Pancreas (tissue), 10 donors: ENCODE measurements at places on chromosomes 6 and 20. TPM values are rescaled to one million over a fixed set of nuclear protein-coding genes. Genes with fewer than 3 reads are reported as not detected.

GRCh38 chr6:19837511-19838441 lies 606 bp downstream of the ID4 start:
- no peaks in the 10 kb centered on the region for H3K27me3 ChIP-seq
- H3K4me1 ChIP-seq = peaks cover 3% of the 10 kb centered on the region
- no peaks in the 10 kb centered on the region for H3K36me3 ChIP-seq
- H3K27ac ChIP-seq = peak overlapping the region; percentile 68

DNA sequence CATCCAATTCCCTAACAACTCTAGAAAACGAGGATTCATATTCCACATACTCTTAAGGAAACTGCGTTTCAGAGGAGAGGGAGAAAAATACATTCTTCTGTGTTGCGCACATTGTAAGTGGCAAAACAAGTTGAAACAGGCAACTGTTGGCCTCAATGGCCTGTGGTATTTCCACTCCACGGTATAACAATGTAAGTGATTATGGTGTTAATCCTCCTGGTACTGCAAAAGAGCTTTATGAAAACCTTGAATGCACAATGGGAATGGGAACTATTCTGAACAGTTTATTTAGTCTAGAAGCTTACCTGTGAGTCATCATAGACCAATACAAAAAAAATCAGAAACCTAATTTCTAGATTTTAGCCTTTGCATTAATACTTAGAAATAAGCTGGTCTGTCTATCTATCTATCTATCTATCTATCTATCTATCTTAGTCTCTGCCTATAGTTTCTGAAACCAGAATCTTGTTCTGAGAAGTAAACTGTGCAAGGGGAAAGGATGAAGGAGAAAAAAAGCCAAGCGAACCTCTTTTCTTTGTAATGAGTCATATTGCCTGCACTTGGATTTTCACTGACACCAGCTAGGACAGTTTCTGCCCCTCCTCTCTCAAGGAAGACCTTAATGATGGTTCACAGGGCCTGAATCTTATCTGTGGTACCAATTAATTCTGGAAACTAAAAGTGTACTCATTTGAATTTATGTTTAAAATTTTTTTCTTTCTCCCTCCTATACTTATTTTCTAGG lies 101.5 kb downstream of the RNF144B start:
- no peak for DNase-seq
- no peaks in the 10 kb centered on the region for H3K36me3 ChIP-seq
- no peaks in the 10 kb centered on the region for H3K27me3 ChIP-seq
- H3K4me1 ChIP-seq = no peaks in the 10 kb centered on the region
- H3K4me3 ChIP-seq = no peak overlapping the region

DNA sequence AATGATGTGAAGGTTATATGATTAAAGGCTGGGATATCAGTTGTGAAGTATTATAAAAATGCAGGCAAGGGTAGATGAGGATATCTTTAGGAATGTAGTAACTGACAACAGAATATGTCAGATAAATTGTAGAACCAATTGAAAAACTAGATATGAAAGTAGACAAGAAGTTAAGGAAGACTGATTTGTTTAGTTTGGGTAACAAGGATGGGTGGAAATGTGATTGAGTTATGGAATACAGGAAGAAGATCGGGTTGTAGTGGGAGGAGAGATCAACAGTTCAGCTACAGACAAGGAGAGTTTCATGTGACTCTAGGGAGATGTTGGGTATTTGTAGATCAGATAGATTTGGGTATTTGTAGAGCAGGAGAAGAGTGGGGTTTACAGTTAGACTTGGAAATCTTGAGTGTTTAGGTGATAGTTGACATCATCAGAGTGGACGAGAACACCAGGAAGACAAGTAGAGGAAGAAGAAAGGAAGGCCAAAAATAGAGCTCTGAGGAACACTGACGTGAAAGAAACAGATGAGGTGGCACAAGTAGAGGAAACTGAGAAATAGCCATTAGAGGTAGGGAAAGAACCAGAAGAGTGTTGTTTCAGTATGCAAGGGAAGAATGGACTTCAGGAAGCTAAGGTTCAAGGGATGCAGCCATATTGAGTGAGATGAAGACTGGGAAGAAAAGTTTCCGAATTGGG lies 12.1 kb upstream of the TSPYL1 start:
- H3K27me3 ChIP-seq = no peaks in the 10 kb centered on the region
- DNase-seq = no peak
- no peaks in the 10 kb centered on the region for H3K4me1 ChIP-seq
- no peak overlapping the region for H3K27ac ChIP-seq

The CDC40 gene
- 9.4 TPM for total RNA-seq

The PROKR2 gene
- not detected for total RNA-seq

The ARMH2 gene
- total RNA-seq = not detected
